Left forelimb (tissue), 1 donor: ENCODE measurements at places on chromosomes 11 and 22.

DNA sequence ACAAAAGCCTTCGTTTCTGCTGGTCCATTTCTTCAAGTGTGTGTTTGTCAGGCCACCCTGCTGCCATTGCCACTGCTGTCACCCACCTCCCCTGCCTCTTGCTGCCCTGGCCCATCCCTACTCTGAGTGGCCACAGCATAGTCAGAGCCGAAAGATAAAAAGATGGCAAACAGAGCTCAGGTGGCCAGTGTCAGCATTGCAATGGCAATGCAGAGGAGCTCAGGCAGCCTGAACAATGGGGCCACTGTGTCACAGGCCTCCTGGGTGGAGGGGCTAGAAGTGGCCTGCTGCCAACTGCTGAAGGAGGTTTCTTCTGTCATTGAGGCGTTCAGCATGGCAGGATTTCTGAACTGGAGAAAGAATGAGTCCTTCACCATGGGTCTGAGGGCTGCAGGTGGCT, 137.1 kb downstream of the CSNK2A3 start:
- peak; percentile 18 for DNase-seq

- no peak for DNase-seq
Observed at GRCh38 chr22:39309881-39310714, 9.3 kb downstream of the RPL3 start.

GRCh38 chr11:124763156-124763947, 1.3 kb upstream of the ESAM start:
- DNase-seq, result peak; percentile 90

GRCh38 chr11:112719736-112720525, 241.3 kb upstream of the NCAM1 start:
- no peak for DNase-seq

DNA sequence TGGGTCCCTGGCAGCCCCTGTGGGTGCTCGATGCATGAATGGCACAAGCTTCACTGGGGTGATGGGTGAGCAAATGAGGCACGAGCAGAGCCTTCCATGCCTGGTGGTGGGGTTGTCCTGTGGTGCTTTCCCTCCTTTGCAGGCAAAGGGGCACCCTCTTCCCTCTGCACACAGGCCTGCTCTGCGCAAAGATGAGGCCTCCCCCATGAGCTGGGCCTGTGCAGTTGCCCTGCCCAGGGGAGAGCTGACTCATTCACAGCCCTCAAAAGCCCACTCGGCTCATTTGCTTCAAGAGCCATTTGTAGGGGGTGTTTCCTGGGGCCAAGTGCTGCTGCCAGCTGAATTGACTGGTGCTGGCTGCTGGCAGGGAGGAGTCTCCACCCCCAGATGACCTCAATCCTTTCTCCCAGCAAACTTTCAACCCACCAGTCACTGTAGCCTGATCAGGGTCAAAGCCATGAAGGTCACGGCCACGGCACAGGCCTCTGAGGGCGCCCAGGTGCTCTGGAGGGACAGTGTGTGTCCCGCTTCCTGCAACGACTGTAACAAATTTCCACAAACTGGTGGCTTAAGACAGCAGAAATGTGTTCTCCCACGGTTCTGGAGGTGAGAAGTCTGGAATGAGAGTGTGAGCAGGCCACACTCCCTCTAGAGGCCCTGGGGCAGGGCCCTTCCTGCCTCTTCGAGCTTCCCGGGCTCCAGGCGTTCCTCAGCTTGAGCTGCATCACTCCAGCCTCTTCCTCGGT, 48.8 kb upstream of the ANO1 start:
- no peak for DNase-seq

- no peak for DNase-seq
Observed at GRCh38 chr11:74139151-74139918, 31.5 kb downstream of the C2CD3 start.

DNA sequence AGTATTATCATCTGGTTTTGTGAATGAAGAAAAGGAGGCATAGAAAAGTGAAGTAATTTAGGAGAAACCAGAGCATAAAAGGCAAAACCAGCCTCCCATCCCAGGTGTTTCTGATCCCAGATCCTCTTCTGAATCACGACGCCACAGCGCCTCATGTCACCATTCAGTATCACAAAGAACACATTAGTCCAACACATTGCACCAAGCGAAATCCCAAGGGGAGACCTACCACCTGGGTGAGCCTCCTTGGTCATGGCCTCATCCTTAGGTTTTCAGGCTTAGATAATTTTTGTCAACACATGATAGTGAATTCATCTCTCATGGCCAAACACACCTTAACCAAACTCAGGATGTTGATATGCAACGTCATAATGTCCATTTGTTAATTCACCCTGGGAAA, 181.5 kb upstream of the SORL1-AS1 start:
- DNase-seq, result no peak

DNA sequence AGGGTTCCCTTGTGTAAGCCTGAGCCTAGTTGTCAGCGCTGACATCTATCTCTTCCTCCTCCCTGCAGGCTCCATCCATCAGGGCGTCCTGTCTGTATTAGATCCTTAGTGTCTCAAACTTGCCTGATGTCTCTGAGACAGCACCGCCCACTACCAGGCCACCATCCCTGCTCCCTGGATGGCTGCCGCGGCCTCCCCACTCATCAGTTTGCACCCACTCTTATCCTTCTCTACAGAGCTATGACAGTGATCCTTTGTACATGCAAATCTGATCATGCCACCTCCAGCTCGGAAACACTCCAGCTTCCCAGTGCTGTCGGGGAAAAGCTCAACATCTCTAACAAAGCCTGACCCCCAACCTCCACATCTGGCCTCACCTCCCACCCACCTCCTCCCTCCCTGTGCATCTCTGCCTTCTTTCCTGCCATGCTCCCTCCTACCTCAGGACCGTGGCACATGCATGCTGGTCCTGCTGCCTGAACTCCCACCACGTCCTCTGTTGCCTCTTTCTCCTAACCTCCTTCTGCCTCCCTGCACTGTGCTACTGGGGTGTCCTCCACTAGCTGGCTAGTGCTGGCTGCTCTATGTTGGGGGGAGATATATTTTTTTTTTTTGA, 61.6 kb upstream of the EIF3D start:
- peak; percentile 31 for DNase-seq

- no peak for DNase-seq
Observed at GRCh38 chr11:63635762-63636465, 21.7 kb upstream of the PLAAT3 start.

GRCh38 chr11:128563942-128564641, 23.3 kb downstream of the ETS1 start:
- DNase-seq, result no peak

DNA sequence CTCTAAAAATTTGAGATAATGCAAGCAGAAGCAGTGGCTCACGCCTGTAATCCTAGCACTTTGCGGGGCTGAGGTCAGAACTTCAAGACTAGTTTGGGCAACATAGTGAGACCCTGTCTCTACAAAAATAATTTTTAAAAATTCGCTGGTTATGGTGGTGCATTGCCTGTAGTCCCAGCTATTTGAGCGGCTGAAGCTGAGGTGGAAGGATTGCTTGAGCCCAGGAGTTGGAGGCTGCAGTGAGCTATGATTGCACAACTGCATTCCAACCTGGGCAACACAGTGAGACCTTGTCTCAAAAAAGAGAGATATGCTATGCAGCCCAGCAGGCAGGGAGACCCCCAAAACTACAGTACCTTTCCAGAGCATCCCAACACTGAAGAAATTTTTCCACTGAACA, 2.3 kb downstream of the CTSC start:
- DNase-seq, result no peak

DNA sequence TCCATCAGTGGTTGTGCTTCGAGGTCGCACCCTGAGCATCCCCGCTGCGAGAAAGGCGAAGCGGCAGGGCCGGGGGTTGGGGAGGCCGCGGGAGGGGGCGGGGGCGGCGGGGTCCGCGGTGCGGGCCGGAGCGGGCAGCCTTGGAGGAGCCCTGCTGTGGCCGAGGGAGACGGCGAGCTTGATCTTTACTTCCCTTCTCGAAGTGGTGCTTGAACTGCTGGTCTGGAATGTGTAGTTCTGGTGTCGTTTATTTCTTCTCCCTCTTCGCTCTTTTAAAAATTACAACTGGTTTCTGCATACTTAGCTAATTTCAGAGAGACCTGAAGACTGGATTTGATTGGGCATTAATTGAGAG, 1.1 kb downstream of the APLP2 start:
- DNase-seq, result peak; percentile 68

GRCh38 chr11:119361056-119361787, 14.7 kb upstream of the MFRP start:
- DNase-seq, result no peak

DNA sequence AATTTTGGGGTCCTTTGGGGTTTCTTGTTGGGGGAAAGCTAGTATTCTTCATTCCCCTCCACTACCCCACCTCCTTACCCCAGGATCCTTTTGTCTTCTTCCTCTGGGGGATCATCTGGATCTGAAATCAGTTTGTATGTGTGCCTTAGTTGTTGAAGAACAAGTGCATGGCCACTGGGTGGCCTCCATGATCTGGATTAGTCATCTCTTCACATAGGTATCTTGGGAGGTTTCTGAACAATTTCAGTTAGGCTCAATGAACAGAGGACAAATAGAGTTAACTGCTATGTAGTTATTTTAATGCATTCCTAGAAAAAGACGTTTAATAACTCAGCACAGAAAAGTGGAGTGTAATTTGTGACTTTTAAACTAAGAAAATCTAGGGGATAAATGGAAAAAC, 7.1 kb upstream of the VWA5A start:
- no peak for DNase-seq

DNA sequence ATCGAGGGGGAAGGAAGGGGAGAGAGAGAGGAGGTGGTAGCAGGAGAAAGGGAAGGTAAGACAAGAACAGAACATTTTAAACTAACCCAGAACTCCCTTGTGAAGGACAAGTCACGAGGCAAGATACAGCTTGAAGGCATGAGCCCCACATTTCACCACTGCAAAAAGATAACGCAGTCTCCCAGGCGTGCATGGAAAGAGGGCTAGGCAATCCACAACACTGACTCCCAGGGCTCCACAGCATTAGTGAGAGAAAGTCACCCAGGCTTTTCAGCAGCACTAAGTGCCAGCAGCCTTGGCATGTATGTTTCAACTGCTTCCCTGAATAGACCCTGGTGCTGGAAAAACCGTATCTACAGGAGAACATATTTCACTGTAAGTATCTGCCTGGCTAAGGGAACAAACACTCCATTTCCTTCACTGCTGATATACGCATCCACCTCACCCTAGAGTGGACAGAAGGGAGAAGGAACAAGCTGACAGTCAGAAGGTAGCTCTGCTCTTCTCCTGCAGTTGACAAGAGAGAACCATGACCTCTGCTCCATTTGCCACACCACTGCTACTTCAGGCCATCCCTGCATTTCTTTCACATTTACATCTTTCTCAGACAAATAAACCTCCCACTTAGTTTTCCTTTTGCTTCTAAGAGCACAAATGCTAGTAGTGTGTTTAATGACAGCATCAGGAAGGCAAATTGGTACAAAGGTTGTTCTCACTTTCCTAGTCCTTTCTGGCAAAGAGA, 87.9 kb downstream of the AMBRA1 start:
- DNase-seq, result no peak

GRCh38 chr22:37240240-37240940, 3.7 kb downstream of the RAC2 start:
- no peak for DNase-seq

GRCh38 chr11:106105986-106106385, 28.5 kb downstream of the AASDHPPT start:
- no peak for DNase-seq

GRCh38 chr11:78595436-78596130, 20.9 kb upstream of the NARS2 start:
- no peak for DNase-seq

DNA sequence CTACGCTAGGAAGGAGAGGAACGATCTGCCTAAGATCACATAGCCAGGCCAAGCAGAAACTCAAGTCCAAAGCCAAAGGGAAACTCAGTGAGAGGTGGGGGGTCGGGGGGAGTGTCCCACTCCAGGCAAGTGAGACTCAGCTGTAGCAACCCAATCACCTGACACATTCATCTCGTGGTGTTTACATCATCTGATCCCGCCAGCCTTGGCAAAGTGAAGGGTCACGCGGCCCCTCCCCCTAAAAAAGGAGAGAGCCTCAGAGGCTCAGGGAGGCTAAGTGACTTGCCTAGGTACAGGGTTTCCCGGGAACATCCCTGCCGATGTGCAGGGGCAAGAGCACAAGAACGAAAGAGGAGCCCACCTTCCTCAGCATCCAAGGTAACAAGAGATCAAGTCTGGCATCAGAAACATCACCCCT, 21.5 kb downstream of the MYH9 start:
- no peak for DNase-seq

GRCh38 chr11:105046898-105047579, 1.9 kb upstream of the CARD16 start:
- no peak for DNase-seq

- DNase-seq, result no peak
Observed at GRCh38 chr11:46273511-46274205, 3.8 kb upstream of the CREB3L1 start.

DNA sequence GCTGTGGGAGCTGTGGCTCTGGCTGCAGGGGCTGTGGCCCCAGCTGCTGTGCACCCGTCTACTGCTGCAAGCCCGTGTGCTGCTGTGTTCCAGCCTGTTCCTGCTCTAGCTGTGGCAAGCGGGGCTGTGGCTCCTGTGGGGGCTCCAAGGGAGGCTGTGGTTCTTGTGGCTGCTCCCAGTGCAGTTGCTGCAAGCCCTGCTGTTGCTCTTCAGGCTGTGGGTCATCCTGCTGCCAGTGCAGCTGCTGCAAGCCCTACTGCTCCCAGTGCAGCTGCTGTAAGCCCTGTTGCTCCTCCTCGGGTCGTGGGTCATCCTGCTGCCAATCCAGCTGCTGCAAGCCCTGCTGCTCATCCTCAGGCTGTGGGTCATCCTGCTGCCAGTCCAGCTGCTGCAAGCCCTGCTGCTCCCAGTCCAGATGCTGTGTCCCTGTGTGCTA, 514 bp downstream of the KRTAP5-9 start:
- no peak for DNase-seq

DNA sequence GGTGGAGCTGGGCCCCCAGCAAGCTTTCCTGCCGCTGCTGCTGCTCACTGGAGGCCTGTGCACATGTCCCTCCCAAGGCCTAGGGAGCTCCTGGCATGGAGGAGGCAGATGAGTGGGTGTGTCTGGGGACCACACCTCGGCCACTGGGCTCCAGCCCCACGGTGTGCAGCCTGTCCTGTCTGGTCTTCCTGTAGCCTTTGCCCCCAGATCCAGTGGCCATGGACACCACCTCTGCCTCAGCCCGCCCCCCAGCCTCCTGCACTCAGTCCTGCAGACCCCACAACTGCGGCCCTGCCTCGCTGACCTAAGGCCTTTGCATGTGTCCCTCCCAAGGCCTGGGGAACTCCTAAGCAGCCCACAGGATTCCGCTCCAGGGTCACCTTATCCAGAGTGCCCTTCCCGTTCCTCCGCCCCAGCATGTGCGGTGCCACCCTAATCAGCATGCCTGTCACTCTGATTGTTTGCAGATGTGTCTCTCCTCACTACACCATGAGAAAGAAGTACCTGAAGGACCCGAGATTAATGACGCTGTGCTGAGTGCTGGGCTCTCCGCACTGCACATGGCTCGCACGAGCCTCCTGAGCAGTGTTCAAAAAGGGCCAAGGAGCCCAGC, 8.6 kb downstream of the GAL start:
- DNase-seq, result no peak

DNA sequence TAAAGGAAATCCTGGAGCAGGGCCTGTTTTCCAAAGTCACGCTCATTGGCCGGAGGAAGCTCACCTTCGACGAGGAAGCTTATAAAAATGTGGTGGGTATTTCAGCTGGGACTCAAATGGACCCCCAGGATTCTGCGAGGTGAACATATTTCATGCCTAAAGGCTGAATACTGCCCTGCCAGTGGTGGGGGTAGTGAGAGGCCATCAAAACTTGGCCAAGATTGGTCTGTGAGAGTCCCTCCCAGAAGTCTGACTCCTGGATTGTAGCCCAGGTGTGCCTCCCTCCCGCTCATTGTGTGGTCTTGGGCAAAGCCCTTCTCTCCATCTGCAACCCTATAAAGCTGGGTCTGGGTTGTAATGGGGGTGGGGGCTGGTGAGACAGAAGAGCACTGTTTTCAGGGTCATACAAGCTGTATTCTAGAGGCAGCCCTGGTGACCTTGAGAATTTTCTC, 853 bp downstream of the HTATIP2 start:
- no peak for DNase-seq
